Pancreas (tissue), 10 donors: ENCODE measurements at places on chromosomes 7 and 10. TPM values are rescaled to one million over a fixed set of nuclear protein-coding genes. Genes with fewer than 3 reads are reported as not detected.

Gene SLC29A4
- 11.8 TPM for total RNA-seq

Gene TAC1
- total RNA-seq: 0.49 TPM

Gene PTPRZ1
- 0.97 TPM for total RNA-seq

Gene AQP1
- total RNA-seq: 256 TPM

Gene C10orf105
- total RNA-seq: not detected

Gene TRIL
- total RNA-seq: 0.83 TPM

Gene TMEM270
- total RNA-seq: not detected

Gene TCF7L2
- 11.7 TPM for total RNA-seq

Gene LBX1
- not detected for total RNA-seq

Gene MOGAT3
- total RNA-seq: not detected

Gene TMEM248
- 64.0 TPM for total RNA-seq

Gene ACTL6B
- 0.55 TPM for total RNA-seq

Gene TDRD1
- total RNA-seq: 0.51 TPM

Gene TACC2
- total RNA-seq: 17.9 TPM

Gene RNLS
- total RNA-seq: 5.6 TPM

DNA sequence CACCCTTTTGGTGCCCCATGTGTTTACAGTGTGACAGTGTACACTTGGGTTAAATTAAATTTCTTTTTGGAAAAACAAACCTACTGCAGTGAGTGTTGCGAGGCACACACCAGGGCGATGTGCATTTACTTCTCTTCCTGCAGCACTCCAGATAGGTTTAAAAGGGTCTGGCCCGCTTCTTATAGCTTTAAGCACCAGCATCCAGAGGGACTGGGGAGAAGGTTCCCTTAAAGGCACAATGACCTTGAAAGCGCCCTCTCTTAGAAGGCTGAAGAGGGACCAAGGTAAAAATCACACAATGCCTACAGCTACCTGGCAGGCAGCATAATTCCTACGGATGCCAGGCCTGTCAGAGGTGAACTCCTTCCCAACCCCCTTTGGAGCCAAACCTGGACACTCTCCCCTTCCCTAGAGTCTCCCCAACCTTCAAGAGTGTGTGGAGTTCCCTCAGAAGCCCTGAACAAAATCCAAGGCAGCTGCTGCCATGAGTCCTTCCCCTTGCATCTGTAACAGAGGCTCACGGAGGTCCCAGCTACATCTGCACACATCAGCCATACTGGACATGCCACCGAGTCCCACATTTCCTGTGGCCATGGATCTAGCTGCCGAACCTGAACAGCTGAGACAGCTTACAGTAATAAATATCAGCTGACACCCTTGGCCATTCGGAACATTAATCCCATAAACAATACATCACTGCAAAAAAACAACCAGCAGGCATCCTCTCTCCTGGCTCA is 33.2 kb downstream of the TRIM8 start:
- H3K36me3 ChIP-seq: no peaks in the 10 kb centered on the region
- H3K4me1 ChIP-seq: peaks cover 12% of the 10 kb centered on the region
- H3K27ac ChIP-seq: no peak overlapping the region
- H3K4me3 ChIP-seq: no peak overlapping the region

DNA sequence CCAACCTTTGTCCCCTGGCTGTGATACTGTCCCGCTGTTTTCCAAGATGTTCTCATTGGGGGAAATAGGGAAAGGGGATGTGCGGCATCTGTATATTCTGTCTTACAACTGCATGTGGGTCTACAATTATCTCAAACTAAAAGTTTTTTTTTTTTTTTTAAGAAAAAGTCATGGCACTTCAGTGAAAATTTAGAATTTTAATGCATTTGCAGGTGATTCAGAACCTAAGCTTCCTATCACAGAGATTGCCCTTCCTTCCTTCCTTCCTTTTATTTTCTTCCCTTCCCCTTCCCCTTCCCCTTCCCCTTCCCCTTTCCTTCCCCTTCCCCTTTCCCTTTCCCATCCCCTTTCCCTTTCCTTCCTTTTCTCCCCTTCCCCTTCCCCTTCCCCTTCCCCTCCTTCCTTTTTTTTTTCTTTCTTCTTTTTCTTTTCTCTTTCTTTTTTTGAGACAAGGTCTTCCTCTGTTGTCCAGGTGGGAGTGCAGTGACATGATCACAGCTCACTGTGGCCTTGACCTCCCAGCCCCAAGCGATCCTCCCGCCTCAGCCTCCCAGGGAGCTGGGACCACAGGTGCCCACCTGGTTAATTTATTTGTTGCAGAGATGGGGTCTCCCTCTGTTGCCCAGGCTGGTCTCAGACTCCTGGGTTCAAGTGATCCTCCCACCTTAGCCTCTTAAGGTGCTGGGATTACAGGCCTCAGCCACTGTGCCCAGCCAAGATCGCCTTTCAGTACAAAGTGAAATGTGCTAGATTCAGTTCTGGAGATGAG is 32.0 kb downstream of the JAKMIP3 start:
- H3K4me1 ChIP-seq: no peaks in the 10 kb centered on the region
- H3K27me3 ChIP-seq: no peaks in the 10 kb centered on the region
- H3K36me3 ChIP-seq: no peaks in the 10 kb centered on the region
- no peak for DNase-seq

GRCh38 chr7:138797715-138798320 is at the start of the genes ATP6V0A4 and TMEM213:
ATP6V0A4 (minus strand) TSS chr7:138798196; CDS start chr7:138771247, 26,949 bp downstream.
TMEM213 (plus strand) TSS chr7:138797994; CDS start chr7:138798105, 111 bp downstream.
- DNase-seq: no peak
- H3K36me3 ChIP-seq: no peaks in the 10 kb centered on the region
- no peaks in the 10 kb centered on the region for H3K4me1 ChIP-seq
- H3K27me3 ChIP-seq: no peaks in the 10 kb centered on the region

- H3K4me3 ChIP-seq: no peak overlapping the region
- H3K27me3 ChIP-seq: no peaks in the 10 kb centered on the region
- DNase-seq: no peak
- H3K4me1 ChIP-seq: no peaks in the 10 kb centered on the region
Measured at GRCh38 chr10:49168171-49168540, 20.0 kb downstream of the TMEM273 start.

DNA sequence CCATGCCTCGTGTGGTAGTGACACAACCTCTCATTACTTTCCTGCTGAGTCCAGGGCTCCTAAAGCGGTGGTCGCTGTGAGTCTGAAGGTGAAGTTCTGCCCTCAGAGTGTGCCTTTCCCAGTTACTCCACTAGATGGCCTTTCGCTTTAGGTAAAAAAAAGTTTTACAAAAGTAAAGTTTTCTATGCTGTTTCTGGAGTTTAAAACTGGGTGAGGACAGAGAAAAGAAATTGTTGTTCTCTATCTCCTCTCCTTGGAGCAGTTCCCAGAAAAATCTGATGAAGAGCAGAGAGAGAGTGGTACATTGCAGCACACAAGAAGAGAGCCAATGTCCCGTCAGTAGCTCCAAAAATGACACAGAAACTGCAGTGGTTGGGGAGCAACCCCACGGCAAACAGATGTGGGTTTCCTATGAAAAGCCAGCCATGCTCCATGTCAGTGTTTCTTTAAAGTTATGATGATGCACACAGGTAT is 257.1 kb downstream of the GLI3 start:
- no peaks in the 10 kb centered on the region for H3K36me3 ChIP-seq
- DNase-seq: no peak
- H3K27me3 ChIP-seq: no peaks in the 10 kb centered on the region
- H3K4me3 ChIP-seq: no peak overlapping the region

- DNase-seq: no peak
- H3K4me3 ChIP-seq: no peak overlapping the region
- no peaks in the 10 kb centered on the region for H3K27me3 ChIP-seq
- H3K27ac ChIP-seq: no peak overlapping the region
Measured at GRCh38 chr7:82036146-82036886, 266.5 kb upstream of the HGF start.

GRCh38 chr7:46133072-46133471 is 212.0 kb upstream of the IGFBP3 start:
- no peaks in the 10 kb centered on the region for H3K4me1 ChIP-seq
- H3K27me3 ChIP-seq: no peaks in the 10 kb centered on the region
- DNase-seq: no peak

DNA sequence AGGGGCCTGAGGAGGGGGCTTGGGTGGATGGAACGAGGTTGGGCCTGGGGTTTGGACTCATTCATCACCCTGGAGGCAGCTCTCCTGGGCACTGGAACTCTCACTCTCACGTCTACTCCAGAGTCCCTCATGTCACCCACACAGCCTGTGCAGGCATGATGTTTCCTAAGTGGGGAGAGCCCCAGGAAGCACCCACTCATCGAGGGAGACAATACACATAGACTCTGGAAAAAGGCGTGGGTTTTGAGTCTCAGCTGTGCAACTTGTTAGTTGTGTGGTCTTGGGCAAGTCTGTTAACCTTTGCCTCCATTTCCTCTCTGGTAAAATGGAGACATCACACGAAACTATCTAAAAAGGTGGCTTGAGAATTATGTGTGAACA is 25.9 kb upstream of the RBM20 start:
- no peak overlapping the region for H3K27ac ChIP-seq
- DNase-seq: no peak
- no peaks in the 10 kb centered on the region for H3K27me3 ChIP-seq
- H3K4me3 ChIP-seq: no peak overlapping the region
- no peaks in the 10 kb centered on the region for H3K36me3 ChIP-seq

DNA sequence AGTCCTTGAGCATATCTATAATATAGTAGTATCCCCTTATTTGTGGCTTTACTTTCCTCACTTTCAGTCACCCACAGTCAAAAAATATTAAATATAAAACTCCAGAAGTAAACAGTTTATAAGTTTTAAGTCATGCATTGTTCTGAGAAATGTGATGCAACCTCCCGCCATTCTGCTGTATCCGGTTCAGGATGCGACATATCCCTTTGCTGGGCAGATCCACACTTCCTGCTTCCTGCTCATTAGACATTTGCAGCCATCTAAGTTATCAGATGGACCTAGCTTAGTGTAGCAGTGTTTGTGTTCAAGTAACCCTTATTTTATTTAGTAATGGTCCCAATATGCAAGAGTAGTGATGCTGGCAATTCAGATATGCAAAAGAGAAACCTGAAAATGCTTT is 38.9 kb upstream of the BMS1 start:
- no peaks in the 10 kb centered on the region for H3K4me1 ChIP-seq
- H3K27ac ChIP-seq: no peak overlapping the region
- H3K27me3 ChIP-seq: no peaks in the 10 kb centered on the region
- no peak overlapping the region for H3K4me3 ChIP-seq
- no peak for DNase-seq
- no peaks in the 10 kb centered on the region for H3K36me3 ChIP-seq

- no peaks in the 10 kb centered on the region for H3K36me3 ChIP-seq
- DNase-seq: no peak
- H3K27me3 ChIP-seq: no peaks in the 10 kb centered on the region
- H3K4me1 ChIP-seq: no peaks in the 10 kb centered on the region
- no peak overlapping the region for H3K27ac ChIP-seq
Measured at GRCh38 chr7:109842386-109842785, 1248.5 kb upstream of the LRRN3 start.

DNA sequence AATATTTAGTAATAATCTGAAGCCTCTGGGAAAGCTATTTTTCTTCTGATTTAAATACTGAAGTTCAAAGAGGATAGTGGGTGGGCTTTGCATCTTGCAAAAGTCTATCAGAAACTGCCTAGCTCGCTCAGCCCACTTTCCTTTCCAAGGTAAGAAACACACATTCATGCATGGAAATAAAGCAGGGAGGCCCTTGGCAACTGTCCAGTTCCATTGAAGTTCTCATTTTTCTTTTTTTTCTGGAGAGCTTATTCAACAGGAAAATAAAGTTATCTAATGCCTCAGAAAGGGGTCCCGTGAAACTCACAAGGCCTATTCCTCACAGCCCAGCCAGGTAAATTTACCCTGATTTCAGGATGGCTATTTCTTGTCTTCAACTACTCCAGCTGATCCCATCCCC is 654.9 kb downstream of the KCNMA1 start:
- no peaks in the 10 kb centered on the region for H3K27me3 ChIP-seq
- H3K36me3 ChIP-seq: no peaks in the 10 kb centered on the region
- peaks cover 3% of the 10 kb centered on the region for H3K4me1 ChIP-seq
- no peak overlapping the region for H3K4me3 ChIP-seq

GRCh38 chr7:131747658-131748232 is 191.3 kb upstream of the PODXL start:
- H3K27ac ChIP-seq: no peak overlapping the region
- H3K4me1 ChIP-seq: no peaks in the 10 kb centered on the region
- H3K27me3 ChIP-seq: no peaks in the 10 kb centered on the region
- no peaks in the 10 kb centered on the region for H3K36me3 ChIP-seq
- DNase-seq: no peak

GRCh38 chr7:90775383-90775965 is 179.4 kb downstream of the CDK14 start:
- H3K4me1 ChIP-seq: peaks cover 2% of the 10 kb centered on the region
- H3K4me3 ChIP-seq: no peak overlapping the region
- no peaks in the 10 kb centered on the region for H3K27me3 ChIP-seq
- no peaks in the 10 kb centered on the region for H3K36me3 ChIP-seq

DNA sequence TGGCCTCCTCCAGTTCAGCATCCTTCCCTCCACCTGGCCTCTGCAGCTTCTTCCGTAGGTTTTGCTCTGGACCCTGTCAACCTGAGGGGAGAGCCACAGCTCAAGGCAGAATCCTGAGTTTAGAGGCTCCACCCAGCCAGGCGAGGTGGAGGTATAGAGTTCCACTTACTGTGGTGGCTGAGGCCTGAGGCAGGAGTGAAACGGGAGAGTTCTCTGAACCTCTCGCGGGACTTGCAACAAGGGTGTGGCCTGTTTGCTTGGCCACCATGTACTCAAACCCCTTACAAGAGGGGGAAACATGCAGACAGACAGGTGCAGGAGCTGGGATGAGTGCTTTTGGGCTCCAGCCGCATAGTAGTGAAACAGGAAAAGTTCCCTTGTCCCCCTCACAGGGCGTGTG is 154.0 kb upstream of the C7orf33 start:
- no peaks in the 10 kb centered on the region for H3K36me3 ChIP-seq
- no peak overlapping the region for H3K27ac ChIP-seq
- H3K4me1 ChIP-seq: no peaks in the 10 kb centered on the region
- no peak overlapping the region for H3K4me3 ChIP-seq
- no peaks in the 10 kb centered on the region for H3K27me3 ChIP-seq

DNA sequence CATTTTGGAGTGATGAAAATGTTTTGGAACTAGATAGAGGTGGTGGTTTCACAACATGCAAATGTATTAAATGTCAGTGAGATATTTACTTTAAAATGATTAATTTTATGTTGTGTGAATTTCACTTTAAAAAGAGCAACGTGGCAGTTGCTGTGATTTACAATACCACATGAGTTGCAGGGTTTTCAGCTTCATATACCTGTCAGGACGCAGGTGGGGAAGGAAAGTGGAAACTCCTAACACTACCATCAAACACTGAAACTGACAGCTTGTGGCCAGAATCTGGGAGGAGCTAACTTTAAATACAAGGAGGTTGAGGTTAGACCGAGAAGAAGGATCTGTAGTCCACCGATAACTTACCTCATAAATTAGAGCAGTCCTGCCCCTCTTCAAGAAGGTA is 168.9 kb upstream of the TMEM72 start:
- H3K36me3 ChIP-seq: no peaks in the 10 kb centered on the region
- H3K27me3 ChIP-seq: no peaks in the 10 kb centered on the region
- H3K4me3 ChIP-seq: no peak overlapping the region
- no peak overlapping the region for H3K27ac ChIP-seq
- DNase-seq: no peak

DNA sequence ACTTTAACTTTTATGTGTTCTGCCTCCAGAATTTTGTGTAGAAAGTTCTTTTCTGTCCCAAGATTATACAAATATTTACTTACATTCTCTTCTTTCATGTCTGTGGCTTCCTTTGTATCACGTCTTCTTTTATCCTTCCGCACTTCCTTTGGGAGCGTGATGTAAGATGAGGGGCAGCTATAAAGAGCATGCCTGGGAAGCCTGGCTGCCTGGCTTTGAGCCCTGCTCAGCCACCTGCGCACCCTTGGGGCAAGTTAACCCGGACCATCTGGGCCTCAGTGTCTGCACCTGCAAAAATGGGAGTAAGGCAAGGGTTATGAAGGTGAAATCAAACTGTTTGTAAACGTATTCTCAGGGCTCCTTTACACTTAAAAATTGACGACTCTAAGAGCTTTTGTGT is 25.2 kb downstream of the PALD1 start:
- DNase-seq: no peak
- H3K27ac ChIP-seq: no peak overlapping the region
- no peaks in the 10 kb centered on the region for H3K27me3 ChIP-seq
- no peaks in the 10 kb centered on the region for H3K36me3 ChIP-seq
- H3K4me1 ChIP-seq: no peaks in the 10 kb centered on the region
